Stimulated activated CD4-positive, alpha-beta T cell treated with anti-CD3 and anti-CD28 coated beads, Interleukin-4, amount 100 ng/mL, for 24 hours (primary cell): ENCODE measurements at places on chromosomes 6 and 20.

DNA sequence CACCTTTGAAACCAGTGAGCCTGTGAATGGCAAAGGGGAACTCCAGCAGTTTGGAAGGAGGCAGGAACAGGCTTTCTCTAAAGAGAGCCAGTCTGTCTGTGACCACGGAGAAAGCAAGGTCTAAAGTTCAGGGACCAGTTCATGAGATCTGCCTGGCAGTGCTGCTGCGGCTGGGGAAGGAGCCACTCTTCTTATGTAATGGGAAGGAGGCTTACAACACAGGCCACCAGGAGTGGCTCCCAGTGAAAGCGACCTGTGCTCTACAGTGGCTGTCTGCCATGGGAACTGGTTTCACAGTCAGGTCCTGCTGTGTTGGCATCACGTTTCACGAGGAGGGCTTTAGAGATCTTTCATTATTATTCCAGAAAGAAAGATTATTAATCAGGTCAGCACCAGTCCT, 291.9 kb upstream of the PRDM1 start:
- no peak for DNase-seq

DNA sequence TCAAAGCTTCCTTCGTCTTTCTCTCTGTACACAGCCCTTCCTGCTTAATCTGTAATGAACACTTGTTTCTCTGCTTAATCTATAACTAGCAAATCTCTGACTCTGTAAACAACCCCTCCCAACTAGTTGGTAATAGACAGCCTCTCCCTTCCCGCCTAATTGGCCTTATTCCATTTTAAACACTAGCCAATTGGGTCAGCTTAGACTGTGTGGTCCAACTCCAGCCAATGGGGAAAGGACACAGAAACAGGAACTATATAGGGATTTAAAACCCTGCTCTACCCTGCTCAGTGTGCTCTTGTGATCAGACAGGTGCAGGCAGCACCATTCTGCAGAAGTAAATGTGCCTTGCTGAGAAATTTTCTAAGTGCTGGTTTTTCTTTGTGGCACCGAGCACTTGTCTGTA, 18.5 kb downstream of the CHD6 start:
- DNase-seq: no peak

GRCh38 chr6:41503827-41504465, 42.2 kb upstream of the FOXP4 start:
- DNase-seq: no peak

DNA sequence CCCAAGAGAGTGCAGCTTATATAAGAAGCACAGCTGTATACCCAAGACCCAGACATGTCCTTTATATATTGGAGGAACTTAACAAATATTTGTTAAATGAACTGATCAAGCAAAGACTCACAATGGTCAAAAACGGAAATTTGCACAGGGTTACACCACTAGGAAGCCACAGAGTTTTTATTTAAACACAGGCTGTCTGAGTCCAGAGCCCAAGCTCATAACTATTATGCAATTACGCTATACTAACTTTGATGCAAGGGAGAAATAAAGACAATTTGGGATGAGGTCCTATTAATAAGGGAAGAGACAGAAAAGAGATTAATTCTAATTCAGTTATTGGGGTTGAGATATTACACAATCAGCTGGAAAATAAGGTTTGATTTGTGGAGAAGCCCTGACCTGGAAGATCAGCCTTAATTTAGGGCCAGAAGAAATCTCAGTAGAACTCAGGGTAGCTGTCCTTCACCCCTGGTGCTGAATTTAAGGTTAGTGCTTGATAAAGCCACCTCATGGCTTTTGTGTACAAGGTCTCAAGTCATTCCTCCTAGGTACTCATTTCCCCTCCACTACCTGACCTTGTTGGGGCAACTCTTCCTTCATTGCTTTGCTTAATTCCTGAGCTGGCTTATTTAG, 10.5 kb upstream of the ZNF334 start:
- no peak for DNase-seq

- no peak for DNase-seq
Observed at GRCh38 chr6:152918991-152919390, 63.9 kb downstream of the FBXO5 start.

DNA sequence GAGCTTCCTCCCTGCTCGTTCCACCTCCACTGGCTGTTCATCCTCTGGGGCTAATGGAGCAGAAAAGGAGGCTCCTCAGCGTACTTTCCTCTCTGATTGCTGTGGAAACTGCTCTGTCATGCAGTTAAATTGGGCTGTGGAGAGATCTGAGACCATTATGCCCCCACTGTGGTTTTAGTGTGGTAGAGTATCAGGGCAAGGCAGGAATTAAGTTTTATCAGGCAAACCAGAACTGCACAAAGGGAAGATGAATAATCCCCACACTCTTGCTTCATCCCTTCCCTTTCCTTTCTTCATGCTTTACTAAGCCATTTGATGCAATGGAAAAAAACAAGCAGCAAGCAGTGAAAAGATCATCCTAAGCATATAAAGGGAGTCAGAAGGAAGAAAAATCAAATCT, 11.9 kb upstream of the ME1 start:
- DNase-seq: no peak

DNA sequence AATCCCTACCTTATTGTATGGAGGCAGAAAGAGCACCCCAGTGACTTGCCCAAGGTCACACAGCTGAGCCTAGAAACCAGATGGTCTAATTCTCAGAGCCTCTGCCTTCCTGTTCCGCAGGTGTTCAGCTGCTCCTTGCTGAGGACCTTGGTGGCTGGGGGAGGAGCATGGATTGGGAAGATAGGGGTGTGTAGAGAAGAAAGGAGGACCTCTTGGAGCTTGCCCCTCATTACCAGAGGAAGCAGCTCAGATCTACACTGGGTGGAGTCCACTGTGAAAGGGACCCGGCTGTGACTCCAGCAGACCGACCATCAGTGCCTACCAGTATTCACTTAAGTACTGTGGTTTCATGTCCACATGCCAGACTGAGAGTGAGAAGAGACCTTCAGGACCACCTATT, 15.2 kb downstream of the FOXP4 start:
- DNase-seq: no peak

- DNase-seq: no peak
Observed at GRCh38 chr6:88443554-88443953, 277.4 kb upstream of the CNR1 start.

DNA sequence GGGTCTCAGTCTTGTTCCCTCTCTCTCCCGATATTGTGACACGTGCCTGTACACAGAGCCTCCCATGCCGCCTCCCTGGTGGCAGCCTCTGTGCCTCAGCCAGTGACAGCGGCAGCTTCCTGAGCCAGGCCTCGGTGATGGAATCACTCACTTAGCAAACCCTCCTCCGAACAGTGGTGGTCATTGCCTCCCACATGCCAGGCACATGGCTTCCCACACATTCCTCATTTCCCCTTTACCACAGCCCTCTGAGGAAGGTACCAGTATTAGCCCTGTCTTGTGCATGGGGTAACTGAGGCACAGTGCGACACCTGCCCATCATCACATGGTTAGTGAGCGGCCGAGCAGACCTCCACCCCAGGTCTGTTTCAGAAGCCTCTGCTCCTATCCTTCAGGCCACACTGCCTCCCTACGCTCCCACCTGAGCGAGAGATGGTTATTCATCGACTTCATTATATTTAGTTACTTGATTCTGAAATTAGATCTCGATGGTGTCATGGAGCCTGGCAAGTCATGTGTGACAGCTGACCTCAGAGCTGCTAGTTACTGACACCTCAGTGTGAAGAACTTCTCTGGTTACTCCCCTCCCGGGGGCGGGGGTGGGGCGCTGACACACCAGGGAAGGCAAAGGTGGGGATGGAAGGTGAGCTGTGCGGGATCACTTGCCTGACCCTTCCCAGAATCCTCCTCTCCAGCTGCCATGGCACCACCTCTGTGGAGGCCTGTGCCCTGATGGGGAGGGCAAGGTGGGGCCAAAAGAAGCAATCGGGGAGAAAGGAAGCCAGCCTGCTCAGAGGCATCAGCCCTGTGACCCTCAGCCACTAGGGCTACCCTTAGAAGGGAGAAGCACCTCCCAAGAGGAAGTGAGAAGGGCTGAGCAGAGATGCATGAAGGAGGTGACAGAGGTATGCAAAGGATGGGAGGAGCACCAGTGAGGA, 17.9 kb downstream of the MDGA1 start:
- DNase-seq: no peak

DNA sequence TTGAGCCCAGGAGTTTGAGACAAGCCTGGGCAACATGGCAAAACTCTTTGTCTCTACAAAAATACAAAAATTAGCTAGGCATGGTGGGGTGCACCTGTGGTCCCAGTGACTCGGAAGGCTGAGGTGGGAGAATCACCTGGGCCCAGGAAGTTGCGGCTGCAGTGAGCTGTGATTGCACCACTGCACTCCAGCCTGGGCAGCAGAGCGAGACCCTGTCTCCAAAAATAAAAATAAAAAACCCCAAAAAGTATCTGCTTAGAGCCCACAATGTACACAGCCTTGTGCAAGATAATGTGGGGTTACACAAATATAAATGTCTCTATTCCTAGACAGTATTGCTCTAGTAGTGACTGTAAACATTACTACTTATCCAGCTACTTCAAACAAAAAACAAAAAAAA, 5.9 kb downstream of the ESF1 start:
- no peak for DNase-seq

DNA sequence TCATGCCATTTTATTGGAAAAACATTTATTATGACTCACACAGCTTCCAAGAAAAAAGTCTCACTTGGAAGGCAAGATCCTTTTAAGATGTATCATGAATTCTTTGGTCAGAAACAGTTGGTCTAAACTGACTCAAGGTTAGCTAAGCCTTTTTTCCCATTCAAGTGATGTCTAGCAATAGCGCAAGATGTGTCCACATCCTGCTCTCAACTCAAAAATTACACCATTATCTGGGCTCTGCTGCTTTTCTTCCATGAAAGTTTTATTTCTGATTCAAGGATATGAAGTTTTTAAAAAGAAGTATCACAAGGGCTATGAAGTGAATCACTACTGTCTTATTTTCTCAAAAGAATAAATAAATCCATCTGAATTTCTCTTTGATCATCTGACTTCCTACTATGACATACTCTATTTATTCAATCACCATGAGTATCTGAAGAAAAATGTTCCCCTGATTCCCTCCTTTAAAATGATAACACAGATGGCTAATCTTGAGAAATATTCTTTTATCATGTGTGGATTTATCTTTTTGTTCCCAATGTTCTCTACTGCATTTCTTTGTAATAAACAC, 139.2 kb downstream of the AHI1 start:
- DNase-seq: no peak

DNA sequence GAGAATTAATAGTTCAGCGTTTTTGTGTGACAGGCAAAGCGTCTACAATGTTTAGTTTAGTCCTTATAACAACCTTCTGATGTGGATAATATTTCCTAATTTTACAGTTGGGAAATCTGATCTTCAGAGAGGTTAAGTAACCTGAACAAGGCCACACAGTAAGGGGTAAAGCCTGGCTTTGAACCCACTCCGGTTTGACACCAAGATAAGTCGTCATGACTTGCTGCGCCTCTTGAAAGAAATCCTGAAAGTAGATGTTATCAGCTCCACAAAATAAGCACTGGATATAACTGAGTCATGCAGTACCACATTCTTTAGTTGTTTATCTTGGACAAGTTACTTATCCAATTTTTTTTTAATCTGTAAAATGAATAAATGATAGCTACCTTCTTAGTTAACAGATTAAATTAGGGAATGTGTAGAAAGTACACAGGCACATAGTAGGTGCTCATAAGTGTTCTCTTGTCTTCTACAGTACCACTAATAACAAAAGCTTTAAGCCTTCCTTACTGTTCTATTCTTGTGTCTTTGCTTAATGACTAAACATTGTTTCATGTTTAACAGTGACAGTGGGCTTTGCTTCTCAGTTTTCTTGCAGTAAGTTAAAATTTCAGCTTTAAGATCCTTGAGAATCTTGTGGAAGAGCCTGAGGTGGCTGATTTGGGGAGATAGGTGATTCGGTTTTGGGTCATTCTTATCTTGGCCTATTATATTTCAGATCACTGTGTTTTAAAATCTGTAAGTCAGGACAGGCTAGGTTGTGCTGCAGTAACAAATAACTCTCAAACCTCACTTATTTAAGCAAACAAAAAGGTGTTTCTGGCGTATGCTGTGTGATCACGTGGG, 2.1 kb downstream of the HIVEP1 start:
- DNase-seq: no peak

GRCh38 chr6:7073821-7074525, 33.8 kb upstream of the RREB1 start:
- peak; percentile 78 for DNase-seq

DNA sequence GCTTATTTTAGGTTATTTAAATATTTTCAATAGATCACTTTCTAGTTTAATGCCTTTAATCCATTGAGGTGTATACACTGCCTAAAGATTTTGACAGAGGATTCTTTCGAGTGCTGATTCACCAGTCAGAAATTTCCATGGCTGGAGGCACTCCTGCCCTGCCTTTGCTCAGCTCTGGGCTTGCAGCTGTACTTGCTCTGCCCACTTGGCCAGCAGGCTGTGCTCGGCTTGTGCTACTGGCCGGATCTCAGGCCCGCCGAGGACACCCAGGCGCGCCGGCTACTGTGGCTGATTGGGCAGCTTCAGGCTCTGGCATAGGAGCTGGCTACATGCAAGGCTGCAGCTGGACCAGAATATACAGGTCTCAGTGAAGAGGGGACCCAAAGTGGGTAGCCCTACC, 675.1 kb upstream of the MMS22L start:
- no peak for DNase-seq

DNA sequence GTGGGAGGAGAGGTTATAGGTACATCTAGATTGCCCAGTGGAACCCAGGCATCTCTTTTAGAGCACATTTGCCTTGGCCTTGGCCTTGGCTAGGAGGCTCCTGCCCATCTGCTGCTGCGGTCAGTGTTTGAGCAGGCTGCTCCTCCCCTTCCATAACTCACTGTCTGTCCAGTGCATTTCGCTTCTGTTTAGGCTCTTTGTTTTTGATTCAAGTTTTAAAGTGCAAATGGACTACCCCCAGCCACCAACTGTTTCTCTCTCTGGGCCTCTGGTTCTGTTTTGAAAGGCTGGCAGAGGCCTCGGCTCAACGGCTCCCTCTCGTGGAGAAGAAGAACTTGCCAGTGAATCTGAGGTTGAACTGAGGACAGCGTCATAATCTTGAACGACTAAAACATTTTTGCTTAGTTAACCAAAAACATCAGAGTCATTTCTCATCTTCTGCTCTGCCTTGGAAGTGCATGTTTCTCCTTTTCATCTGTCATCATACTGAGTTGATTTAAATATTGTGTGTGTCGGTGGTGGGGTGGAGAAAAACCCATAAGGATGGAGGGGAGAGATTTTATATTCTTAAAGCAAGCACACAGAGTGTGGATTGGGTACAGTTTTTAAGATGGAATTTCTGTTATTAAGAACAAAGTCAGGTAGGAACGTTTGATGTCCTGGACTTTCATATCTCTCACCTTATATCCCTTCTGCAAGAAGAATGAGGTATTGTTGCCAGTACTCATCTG, 171.4 kb downstream of the DTNBP1 start:
- DNase-seq: peak; percentile 82

DNA sequence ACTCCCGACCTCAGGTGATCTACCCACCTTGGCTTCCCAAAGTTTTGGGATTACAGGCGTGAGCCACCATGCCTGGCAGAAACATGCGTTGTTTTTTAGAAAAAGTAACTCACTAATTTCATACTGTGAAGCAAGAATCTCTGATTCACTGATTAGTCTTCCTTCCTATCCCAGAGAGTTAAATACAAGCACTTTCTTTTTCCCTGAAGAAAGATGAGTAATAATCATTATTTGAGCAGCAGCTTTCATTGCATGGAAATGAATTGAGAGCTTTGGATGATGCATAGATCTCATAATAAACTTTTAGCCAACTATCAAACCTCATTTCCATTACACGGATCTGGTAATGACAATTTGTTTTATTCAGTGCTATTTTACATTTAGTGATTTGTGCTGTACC, 892.5 kb upstream of the EYS start:
- no peak for DNase-seq

- DNase-seq: no peak
Observed at GRCh38 chr6:72699159-72699558, 77.3 kb downstream of the KCNQ5 start.
